A673 (cell line): ENCODE measurements at places on chromosomes 12 and 14. TPM values are rescaled to one million over a fixed set of nuclear protein-coding genes. Genes with fewer than 3 reads are reported as not detected.

- H3K27me3 ChIP-seq: peaks cover 26% of the 10 kb centered on the region
- H3K36me3 ChIP-seq: no peaks in the 10 kb centered on the region
- no peaks in the 10 kb centered on the region for H3K4me1 ChIP-seq
- no peak for DNase-seq
- no peak overlapping the region for H3K27ac ChIP-seq
- H3K4me3 ChIP-seq: no peak overlapping the region
Observed at GRCh38 chr14:105844047-105844630, 317.8 kb downstream of the TMEM121 start.

DNA sequence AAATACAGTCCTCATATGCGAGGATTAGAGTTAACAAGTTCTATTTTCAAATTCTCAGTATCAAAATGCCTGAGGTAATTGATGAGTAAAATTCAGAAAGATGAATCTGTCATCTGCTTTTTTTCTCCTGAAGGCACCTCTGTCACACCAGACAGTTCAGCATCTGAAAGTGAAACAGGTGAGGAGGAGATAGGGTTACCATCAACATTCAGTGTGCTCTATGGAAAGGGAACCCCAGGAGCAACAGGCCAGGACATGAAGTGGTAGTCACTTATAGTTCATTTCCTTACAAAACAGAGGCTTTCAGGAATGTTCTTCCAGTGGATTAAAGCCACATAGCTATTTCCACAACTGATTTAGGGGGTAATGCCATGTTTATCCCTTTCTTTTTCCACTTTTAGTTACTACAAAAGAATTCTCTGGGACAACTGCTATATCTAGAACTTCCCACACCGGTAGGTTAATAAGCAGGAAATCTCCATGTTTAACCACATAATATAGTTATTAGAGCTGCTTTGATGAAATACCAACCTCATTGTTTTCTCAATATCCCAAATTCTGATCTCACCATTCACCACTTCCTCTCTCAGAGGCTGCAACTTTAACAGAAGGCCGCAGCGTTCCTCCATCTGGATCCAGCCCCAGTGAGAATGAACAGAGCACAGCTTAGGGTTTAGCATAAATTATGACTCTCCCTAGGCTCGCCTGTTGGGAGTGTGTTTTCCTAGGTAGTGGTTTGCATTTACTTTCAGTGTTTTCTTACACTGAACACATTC, 177.0 kb upstream of the CNTN1 start:
- no peaks in the 10 kb centered on the region for H3K36me3 ChIP-seq
- no peak overlapping the region for H3K4me3 ChIP-seq
- DNase-seq: peak; percentile 60
- no peak overlapping the region for H3K27ac ChIP-seq

GRCh38 chr12:101209319-101210302, at the start of gene SLC5A8:
SLC5A8 (minus strand) TSS chr12:101210238; CDS start chr12:101209848, 390 bp downstream.
- H3K27me3 ChIP-seq: peaks cover 39% of the 10 kb centered on the region
- peak within 1 kb of the TSS; percentile 34 for H3K4me3 ChIP-seq
- H3K36me3 ChIP-seq: no peaks in the 10 kb centered on the region
- DNase-seq: peak; percentile 3
- H3K27ac ChIP-seq: no peak within 1 kb of the TSS
- H3K4me1 ChIP-seq: no peaks in the 10 kb centered on the region

DNA sequence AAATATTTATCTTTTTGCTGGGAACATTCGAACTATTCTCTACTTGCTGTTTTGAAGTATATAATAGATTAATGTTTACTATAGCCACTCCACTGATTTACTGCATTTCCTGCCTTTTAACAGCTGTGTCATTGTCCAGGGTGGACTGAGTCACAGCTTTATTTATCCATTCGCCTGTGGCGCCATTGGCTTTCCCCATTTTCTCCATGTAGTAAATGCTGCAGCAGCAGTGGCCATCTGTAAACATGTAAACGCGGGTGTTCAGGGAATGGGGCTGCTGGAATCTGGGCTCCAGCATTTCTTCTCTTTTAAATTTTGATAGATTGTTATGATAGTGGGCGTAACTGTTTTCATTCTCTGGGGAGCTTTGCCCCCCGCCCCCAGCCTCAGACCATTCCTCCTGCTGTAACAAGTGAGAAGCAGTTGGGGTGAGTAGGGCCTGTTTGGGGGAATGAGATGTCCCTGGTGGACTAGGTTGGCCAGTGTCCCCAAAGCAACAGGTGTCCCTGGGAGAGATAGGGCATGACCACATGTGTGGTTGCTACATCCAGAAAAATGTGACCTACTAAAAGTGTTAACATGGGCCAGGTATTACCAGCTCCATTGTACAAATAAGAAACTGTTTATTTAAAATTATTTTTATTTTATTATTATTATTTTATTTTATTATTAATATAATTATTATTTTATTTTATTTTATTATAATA, 32.9 kb downstream of the RIN3 start:
- no peak overlapping the region for H3K27ac ChIP-seq
- DNase-seq: peak; percentile 13
- no peaks in the 10 kb centered on the region for H3K4me1 ChIP-seq
- no peak overlapping the region for H3K4me3 ChIP-seq
- H3K27me3 ChIP-seq: no peaks in the 10 kb centered on the region

DNA sequence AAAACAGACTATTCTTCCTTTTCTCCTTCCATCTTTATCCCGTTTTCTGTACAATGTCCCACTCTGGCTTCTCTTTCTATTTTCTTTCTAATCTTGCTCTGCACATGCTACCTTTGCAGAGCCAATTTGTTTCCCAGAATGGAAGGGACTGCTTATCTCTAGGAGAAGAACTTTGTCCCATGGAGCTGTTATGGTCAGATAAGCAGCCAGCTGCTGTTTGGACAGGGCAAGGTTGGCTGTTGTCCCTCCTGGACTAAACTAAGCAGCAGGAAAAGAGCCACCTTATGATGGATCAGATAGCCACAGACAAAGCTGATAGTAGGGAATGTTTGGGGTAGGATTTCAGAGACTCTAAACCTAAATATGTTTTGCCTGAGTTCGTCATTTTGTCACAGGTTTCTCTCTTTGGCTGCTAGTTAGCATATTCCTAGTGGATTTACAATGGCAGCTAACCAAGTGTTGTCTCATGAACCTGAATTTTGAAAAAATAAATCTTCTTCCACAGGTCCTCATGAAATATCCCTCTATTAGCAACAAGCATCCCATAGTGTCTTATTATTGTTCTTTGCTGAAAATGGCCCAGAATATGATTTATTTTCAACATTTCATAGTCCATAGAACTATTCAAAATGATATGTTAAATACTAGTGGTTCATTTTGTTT, 262.8 kb downstream of the SLC16A7 start:
- no peak for DNase-seq
- no peak overlapping the region for H3K27ac ChIP-seq
- H3K4me3 ChIP-seq: no peak overlapping the region
- H3K4me1 ChIP-seq: no peaks in the 10 kb centered on the region

DNA sequence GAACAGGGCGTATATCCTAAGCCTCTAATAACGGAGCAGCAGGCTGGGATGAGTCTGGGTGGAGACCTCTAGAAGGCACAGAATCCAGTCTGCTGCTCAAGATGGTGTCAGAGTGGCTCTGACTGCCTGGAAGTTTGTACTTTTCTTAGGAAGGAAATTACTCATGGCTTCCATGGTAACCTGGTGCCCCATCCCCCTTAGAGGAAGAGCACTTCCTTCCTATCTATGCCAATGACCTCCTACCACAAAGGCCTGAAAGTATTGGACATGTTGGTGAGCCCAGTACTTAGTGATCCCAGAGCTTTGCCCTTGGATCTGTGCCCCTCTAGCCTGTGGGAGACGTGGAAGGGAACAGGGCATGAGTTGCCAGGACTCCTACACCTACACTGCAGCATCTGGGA, 1.5 kb downstream of the BATF start:
- H3K4me3 ChIP-seq: no peak overlapping the region
- DNase-seq: no peak
- no peaks in the 10 kb centered on the region for H3K27me3 ChIP-seq
- no peaks in the 10 kb centered on the region for H3K4me1 ChIP-seq
- no peak overlapping the region for H3K27ac ChIP-seq

Gene SIX4
- 13.6 and 16.0 TPM in 2 replicates for total RNA-seq
